Tibial artery (tissue), 4 donors: ENCODE measurements at places on chromosomes 1 and 21.

- no peak for DNase-seq
These were observed 21.4 kb downstream of the SETD4 start for GRCh38 chr21:36038701-36039497.

DNA sequence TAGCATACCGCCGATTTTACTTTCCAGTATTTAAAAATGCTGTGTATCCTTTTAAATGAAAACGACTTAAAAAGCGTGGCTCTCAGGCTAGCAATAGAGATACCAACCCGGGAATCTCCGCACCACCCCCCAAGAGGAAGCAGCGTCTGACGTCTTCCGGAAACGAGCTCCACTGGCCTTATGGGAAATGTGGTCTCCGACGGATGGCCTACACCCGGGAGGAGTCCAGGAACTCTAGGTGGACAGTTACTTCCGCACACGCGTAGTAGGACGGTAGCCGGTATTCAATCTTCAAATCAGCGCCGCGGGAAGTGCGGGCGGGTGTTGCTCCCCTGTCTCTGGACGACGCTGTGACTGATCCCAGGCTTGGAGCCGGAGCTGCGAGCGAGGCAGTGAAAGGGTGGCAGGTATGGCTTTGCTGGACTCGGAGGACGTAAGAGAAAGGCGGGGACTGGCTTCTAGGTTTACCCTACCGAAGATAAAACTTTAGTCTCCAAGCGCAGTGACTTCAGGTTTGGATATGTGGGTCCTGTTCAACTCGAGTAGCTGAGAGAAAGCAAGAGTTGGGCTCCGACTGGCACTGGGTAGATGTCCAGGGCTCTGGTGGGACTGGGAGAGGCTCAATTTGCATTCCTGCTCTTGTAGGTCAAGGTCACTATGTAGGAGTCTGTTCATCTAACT lies at the start of gene ZNF684:
Gene ZNF684, plus strand, starts transcription at position 257 of the 681 bp plus-strand sequence. CDS start 1,530 bp downstream, outside the sequence.
- peak; percentile 91 for DNase-seq

DNA sequence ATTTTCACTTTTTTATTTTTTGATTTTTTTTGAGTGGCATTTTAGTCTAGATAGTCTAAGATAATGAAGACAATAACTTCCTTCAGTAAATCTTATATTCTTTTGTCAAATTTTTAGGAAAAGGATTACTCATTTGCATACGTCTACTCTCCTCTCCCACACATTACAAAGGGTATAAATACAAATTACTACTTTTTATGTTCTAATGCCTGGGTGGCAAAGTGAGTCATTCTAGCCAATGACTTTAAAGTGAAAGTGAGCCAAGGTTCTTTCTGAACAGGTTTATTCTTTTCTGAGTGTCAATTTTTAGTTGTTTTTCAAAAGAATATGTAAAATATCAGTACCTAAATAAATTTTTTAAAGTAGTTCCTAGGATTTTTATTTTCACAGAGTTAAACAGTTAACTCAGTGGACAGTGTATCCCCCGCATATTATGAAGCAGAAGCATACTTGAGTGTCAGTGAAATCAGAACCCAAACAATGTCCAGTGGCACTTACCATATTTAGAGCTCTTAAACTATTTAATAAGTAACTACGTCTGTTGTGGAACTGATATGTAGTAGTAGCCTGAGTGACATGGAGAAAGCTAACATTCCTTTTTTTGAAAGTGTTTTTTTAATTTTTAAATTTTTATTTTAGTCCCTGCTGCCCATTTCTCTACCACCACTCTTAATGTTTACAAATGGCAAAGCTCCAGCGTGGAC lies 141.7 kb downstream of the PHTF1 start:
- no peak for DNase-seq

GRCh38 chr1:24584171-24584647 lies 28.3 kb downstream of the NCMAP start:
- no peak for DNase-seq

- DNase-seq, result no peak
These were observed 825 bp upstream of the DPH5 start for GRCh38 chr1:101026430-101026788.

- no peak for DNase-seq
These were observed 48.4 kb upstream of the HOOK1 start for GRCh38 chr1:59766227-59766855.

GRCh38 chr1:41842993-41843755 lies 75.5 kb downstream of the HIVEP3 start:
- DNase-seq, result no peak

- DNase-seq, result no peak
These were observed 22.7 kb downstream of the WDTC1 start for GRCh38 chr1:27257155-27257554.

DNA sequence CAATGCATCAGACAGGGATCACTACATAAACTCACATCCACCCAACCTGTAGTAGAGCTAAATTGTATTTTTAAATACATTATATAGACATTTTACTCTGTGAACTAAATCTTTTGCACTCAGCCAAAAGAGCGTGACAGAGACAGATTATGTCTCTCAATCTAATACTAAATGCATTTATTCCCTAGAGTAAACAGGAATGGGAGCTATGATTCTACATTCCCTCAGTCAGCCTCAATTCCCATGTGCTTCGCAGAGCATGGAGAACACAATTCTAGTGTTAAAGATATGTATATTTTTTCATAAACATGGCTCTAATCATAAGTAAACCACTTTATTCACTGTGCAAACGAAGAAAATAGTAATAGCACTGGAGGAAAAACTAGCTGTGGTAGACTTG lies 16.5 kb downstream of the PIGK start:
- no peak for DNase-seq

- DNase-seq, result peak; percentile 72
These were observed 26.6 kb upstream of the RGS13 start for GRCh38 chr1:192609110-192610079.

GRCh38 chr1:55309786-55310504 lies 94.8 kb upstream of the USP24 start:
- no peak for DNase-seq

DNA sequence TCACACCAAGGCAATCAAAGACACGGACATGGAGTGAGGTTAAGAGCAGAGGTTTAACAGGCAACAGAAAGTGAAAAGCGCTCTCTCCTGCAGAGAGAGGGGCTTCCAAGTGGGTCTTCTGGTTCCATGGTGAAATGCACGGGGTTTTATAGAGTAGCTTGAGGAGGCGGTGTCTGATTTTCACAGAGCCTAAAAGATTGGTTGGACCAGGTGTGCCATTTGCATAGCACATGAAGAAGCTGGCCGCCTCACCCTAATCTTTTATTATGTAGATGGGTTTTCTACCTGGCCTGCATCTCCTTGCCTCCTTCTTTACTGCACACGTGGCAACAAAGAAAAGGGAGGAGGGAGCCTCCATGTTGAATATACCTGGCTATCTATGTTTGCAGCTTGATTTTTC lies 197.3 kb downstream of the RYR2 start:
- DNase-seq, result no peak

GRCh38 chr1:177812650-177813049 lies 157.2 kb downstream of the SEC16B start:
- DNase-seq, result no peak

DNA sequence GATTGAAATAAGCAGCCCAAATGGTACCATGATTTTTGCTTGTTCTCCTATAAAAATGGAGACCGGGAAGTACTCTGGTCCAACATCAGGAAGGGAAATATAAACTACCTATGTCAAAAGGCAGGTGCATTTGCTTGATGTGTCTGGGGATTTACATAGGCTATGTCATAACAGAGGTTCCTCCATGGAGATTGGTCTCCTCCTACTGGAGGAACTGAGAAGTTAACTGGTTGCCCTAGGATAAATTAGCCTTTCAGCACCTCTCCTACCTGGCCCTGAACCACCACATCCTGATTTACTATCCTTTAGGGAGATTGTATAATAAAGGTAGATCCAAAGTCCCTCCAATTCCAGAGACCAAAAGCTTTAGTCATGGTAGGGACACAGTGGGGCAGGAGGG lies 1109.3 kb upstream of the B3GALT2 start:
- no peak for DNase-seq

DNA sequence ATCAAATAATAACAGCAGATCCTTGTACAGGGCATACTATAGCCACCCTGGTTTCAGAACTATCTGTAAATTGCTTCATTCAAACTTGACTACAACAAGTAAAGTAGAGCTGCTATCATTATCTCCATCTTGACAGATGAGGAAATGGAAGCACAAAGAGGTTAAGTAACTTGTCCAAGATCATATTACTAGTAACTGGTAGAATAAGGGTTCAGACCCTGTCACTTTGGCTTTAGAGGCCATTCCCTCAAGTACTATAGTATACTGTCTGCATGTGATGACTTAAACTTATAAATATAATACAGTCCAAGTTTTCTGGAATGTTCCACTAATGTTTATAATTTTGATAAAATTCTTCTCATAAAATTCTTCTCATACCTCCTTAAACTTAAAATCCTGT lies 24.8 kb downstream of the PGM1 start:
- DNase-seq, result no peak

GRCh38 chr1:203346060-203346768 lies 4.7 kb downstream of the FMOD start:
- no peak for DNase-seq

- DNase-seq, result peak; percentile 38
These were observed 136.5 kb downstream of the FGGY start for GRCh38 chr1:59433440-59433813.

- DNase-seq, result peak; percentile 69
These were observed 7.2 kb upstream of the COL6A1 start for GRCh38 chr21:45974073-45975019.

DNA sequence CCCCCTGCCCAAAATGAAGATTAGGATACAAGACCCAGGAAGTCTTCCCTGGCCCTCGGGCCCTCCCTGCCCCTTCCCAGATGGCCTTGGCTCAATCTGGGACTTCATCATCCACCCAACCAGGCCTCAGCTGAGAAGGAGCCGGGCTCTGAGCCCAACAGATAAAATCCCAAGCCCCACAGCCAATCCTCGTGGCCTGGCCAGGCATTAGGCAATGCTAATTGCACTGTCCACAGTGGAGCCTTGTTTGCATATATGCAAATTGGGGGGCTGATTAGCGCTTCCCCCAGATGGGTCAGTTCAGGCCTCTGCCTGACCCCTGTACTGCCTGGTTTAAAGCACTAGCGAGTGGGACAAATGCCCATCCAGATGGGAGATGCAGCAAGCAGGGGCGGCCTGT lies 34.9 kb downstream of the IGSF21 start:
- no peak for DNase-seq
